Large intestine (tissue), 12 donors: ENCODE measurements at places on chromosomes 3 and 15. TPM values are rescaled to one million over a fixed set of nuclear protein-coding genes. Genes with fewer than 3 reads are reported as not detected.

BTLA gene
- 1.0 TPM for polyA plus RNA-seq

GOLGA8N gene
- 20.7 TPM for polyA plus RNA-seq

DAZL gene
- not detected for polyA plus RNA-seq

IGSF11 gene
- polyA plus RNA-seq: 1.9 TPM

- no peak for DNase-seq
Observed at GRCh38 chr15:60353245-60353920, 44.4 kb downstream of the ANXA2 start.

DNA sequence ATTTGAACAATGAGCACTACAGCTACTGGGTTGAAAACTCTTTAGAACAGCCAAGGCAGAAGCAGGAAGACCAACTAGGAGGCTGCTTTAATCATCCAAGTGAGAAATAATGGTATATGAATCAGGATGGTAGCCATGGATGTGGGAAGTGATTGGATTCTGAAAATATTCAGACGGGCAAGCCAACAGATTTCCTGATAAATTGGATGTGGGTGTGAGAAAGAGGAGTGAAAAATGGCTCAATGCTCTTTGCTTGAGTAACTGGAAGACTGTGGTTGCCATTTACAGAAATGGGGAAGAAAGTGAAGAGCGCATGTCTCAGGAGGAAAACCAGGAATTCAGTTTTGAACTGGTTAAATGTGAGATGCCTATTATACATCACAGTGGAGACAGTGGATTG is 50.4 kb downstream of the ISL2 start:
- no peak for DNase-seq

- no peak for DNase-seq
Observed at GRCh38 chr3:135034891-135035440, 239.9 kb downstream of the EPHB1 start.

- no peak for DNase-seq
Observed at GRCh38 chr3:66203275-66203674, 17.5 kb upstream of the SLC25A26 start.

DNA sequence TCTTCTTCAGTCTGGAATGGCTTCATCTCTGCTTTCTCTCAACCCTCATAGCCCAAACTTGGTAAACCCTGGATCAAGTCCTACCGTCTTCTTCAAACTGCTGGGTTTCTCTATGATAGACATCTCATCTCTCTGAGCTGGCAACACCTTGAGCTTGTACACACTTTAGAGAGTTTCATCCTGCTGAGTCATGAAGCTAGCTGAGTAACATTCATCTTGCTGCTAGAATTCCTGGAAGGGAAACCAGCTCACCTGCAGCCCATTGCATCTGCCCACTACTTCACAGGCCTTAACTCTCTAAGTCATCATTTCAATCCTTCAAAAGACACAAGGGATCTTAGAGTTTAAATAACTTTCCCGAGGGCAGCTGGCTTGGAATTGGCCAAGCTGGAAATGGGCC is 175.5 kb upstream of the RORA start:
- no peak for DNase-seq

DNA sequence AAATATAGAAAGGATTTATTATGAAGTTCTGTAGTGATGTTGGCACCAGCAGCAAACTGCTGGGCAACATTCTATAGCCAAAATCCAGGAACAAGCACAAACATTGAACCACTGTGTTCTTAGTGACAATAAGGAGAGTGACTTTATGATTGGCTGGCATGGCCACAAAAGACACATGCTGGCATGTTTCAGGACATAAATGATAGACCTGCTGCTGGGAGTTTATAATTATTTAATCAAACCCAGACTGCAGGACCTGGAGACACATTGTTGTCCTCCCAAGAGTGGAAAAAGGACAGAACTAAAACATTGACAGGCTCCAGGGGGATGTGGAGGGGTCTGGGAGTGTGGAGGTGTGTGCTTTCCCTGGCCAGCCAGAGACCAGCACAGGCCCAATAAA is 255.3 kb upstream of the LRTM1 start:
- no peak for DNase-seq

DNA sequence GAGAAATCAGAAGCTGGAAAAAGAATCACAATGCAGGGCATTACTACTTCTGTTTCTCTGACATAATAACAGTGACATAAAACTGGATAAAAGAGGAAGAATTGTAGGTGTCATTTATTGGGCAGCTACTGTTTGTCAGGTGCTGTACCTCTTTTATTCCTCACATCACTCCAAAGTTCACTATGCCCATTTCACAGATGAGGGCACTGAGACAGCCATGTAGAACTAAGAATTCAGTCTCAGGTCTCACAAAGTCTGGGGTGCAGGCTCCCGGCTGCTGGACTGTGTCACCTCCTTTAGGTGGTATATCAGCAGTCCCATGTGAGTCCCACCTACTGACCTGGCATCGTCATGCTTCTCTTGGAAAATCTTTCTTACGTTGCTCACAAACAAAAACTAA is 20.8 kb downstream of the TMEM212 start:
- DNase-seq: no peak

GRCh38 chr15:68364028-68364659 is 67.8 kb downstream of the ITGA11 start:
- no peak for DNase-seq
